ENCODE measurements at places on chromosomes 1 and 21.

DNA sequence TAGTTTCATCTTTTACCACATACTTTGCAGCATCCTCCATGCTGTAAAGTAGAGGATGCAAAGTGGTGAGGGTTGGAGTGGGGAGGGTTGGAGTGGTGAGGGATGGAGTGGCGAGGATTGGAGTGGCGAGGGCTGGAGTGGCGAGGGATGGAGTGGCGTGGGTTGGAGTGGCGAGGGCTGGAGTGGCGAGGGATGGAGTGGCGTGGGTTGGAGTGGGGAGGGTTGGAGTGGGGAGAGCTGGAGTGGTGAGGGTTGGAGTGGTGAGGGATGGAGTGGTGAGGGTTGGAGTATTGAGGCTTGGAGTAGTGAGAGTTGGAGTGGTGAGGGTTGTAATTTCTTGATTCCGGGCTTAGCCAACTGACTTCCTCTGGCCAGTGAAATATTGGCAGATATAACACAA lies 618.3 kb downstream of the MRPL39 start:
- no peak for DNase-seq

GRCh38 chr1:225121095-225121494 lies 191.6 kb downstream of the DNAH14 start:
- no peak for DNase-seq

GRCh38 chr1:163583661-163584181 lies 262.0 kb downstream of the NUF2 start:
- no peak for DNase-seq

DNA sequence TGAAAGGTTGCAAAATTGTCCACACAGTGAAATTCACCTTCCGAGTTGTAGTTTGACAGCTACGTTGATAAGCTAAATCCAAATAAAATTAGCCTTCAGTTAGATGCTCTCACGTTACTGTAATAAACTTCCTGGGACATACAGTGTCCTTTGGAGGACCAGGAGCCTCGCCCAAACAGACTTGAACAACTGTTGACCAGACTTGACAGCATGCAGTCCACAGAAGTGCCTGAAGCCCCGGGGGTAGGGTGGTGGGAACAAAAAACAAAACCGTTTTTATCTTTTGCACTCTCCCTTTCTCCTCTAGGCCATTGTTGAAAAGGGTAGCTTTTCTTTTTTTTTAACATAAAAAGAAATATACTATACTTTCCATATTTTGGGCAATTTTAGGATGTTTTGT lies 172.8 kb upstream of the SAMSN1 start:
- DNase-seq, result no peak

- no peak for DNase-seq
These were observed 31.6 kb upstream of the DNAJC6 start for GRCh38 chr1:65277605-65278347.

GRCh38 chr1:116971965-116972673 lies 29.4 kb upstream of the CD101 start:
- DNase-seq, result no peak

GRCh38 chr1:212119397-212119837 lies 83.9 kb downstream of the DTL start:
- DNase-seq, result no peak

DNA sequence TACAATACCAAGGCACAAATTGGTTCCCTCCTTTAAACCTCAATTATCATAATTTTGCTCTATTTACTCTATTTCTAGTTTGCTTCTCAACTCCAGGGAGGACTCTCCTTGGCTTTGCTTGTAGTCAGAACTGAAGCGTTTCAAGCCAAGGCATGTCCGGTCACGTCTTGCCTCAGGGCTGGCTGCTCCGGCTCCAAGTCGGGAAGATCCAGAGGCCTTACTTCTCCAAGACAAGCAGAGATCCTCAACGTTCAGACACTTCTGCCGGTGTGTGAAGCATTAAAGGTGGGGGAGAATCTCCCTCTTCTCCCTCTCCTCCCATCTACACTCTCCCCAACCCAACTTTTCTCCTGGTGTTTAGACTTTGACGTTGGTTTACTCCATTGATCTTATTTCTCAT lies 7.2 kb upstream of the HHAT start:
- DNase-seq, result no peak

GRCh38 chr1:84174051-84174556 lies 30.0 kb downstream of the PRKACB start:
- DNase-seq, result peak; percentile 48

GRCh38 chr1:104795931-104796330 lies 1046.2 kb downstream of the AMY1C start:
- no peak for DNase-seq

DNA sequence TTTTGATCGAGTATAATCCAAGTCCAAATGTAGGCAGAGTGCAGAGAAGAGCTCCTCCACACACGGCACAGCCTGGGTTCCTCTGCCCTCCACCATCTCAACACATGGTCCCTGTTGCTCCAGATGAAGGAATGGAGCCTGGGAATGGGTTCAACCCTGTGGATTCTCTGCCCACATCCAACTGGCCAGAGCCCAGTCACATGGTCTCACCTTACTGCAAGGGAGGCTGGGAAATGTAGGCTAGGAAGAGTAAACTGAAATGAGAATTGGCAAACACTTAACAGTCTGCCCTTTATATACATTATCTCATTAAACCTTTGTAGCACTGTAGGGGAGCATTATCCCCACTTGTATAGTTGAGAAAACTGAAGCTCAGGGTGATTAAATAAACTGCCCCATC lies 60.1 kb upstream of the RAB4A start:
- no peak for DNase-seq

DNA sequence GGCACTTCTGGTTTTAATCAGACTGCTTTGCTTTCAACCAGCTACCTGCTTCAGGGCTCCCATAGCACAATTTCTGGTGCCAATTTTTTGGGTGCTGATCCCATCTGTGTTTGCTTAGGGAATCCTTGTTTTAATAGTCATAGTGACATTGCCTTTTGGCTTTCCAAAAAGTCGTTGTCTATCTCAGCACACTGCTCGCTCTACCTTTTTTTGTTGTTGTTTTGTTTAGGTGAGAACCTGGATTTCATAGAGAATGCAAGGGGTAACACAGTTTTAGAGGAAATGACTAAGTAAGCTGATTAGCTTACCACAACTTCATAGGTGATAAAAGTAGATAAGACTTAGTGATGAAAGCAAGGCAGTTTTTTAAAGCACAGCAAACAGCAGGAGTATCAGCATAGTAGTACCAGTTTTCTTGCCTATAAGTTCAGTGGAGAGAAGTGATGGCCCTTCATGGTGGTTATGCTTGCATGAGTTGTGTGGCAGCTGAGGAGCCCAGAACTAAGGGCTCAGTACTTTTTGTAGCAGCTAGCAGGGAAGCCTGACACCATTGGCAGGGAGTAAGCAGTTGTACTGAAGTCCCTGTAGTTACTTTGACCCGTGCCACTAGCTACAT lies 31.3 kb downstream of the NEK7 start:
- DNase-seq, result no peak

DNA sequence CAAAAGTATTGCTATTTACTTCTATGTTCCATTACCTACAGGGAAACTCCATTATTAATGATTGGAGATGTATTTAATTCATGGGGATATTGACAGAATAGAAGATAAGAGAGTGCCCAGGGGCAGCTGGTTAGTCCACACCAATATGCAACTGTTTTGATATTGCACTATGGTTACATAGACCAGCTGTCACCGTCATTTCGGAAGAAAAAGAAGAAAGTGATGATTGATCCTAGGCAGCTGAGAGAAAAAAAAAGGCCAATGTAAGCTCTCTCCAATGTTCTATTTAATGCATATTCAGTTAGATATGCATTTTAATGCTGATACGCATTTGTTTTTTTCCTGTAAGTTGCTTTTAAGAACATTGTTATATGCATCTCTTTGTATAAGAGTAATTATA lies 1367.2 kb downstream of the KCNT2 start:
- DNase-seq, result no peak

- no peak for DNase-seq
These were observed 142.9 kb downstream of the CASZ1 start for GRCh38 chr1:10653370-10654125.

GRCh38 chr1:66335859-66336640 lies 197.9 kb upstream of the SGIP1 start:
- DNase-seq, result no peak

Measured in SW480 (cell line).